ENCODE measurements at places on chromosomes 7 and 10.

GRCh38 chr7:77450054-77450453, 33.9 kb upstream of the GSAP start:
- DNase-seq, result no peak

DNA sequence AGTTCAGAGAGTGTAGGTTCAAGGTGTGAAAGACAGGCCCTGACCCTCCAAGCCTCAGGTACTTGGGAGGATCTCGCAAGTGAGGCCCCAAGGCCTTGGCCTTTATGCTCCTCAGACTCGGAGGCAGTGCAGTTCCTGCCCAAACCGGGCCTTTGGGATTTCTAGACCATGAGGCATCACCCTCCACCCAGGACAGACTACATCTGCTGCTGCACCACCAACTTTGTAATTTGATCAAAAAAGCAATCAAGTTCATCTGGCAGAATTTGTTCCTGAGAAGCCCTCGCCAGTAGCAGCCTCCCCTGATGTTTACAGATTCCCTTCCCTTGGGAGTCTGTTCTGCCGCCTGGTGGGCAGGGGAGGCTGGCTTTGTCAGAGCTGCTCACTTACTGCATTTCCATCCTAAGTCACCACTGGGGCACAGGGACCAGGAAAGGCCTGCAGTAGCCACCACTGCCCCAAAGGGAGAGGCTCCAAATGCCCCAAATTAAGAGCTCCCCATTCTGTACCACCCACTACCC, 2.1 kb downstream of the CAMK2G start:
- DNase-seq, result no peak

- no peak for DNase-seq
Measured at GRCh38 chr10:110617425-110618229, 26.5 kb upstream of the RBM20 start.

GRCh38 chr10:35916791-35917190, 274.7 kb upstream of the FZD8 start:
- no peak for DNase-seq

DNA sequence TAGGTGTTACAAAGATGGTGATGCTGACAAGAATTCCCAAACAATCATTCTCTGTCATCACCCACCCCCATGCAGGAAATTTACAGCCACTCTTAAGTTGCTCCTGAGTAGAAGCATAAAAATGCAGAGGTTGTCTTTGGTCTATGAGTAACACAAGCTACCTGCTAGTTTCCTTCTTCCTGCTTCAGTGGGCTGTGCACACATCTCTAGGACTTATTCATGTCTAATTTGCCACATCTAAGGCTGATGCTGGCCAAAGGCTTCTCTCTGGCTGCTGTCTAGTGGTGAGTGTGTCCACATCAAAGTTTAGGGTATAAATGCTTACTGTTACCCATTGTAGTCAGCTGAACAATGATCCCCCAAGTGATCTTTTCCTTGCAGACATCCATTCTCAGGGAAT, 662.5 kb downstream of the TYW1 start:
- DNase-seq, result no peak

DNA sequence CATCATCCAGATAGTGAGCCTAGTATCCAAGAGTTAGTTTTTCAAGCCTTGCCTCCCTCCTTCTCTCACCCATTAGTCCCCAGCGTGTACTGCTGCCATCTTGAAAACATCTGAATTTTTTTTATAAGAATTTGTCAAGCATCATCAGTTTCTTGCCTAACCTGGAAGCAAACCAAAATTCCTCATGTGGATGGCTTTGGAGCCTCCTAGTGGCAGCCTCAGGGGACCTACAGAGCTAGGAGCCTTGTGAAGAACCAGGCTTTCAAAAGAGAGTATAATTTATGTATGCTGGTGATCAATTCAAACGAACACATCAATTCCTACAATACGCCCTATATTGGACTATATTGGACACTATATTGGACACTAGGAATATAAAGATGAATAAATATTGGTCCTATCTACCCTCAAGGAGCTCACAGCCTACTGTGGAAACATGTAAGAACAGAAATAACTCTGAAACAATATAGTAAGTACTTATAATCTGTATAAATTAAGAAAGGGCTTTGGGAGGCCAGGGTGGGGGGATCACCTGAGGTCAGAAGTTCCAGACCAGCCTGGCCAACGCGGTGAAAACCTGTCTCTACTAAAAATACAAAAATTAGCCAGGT, 63.4 kb downstream of the HPSE2 start:
- no peak for DNase-seq

DNA sequence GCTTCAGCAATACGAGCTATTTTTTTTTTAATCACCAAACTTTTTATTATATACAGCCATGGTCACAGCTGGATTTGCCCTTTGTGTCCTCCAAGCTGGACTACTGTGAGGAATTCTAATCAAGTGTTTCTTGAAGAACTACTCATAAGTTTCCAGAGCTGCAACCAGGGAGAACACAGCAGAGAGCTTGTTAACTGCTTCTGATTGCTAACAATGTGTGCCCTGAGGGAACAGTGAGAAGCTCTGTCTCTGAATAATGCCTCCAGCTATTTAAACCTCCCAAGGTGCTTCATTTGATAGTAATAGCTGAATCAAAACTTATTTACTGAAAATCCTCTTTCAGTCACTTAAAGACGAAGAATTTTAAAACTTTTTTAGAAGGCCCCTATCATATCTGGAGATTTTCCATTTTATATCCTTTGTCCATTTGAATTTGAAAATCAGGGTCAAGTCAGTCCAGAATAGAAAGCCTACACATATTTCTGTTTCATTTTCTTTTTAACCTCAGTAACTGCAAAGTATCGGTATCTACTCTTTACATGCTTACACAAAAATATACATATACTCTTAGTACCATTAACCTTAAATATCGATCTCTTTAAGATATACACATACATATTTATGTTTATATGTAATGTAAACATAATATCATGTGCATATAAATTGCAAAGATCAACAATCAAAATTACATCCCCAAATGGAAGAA, 1024.2 kb downstream of the GRM8 start:
- DNase-seq, result no peak

DNA sequence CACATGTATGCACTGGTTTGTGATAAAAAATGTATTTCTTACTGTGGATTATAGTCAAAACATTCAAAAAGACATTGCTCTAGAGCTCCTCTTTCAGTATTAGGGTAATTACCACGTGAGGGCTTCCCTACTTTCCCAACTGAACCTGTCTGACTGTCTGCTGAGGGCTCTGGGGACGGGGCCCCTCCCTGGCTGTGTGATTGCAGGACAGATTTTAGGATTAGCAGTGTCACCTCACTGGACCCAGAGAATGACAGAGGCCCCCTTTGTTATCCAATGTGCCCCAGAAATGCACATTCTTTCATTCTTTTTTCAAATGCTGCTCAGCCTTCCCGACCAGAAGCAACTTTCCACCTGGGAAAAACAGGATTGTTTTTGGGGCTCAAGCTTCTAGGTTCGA, 43.6 kb upstream of the MXI1 start:
- no peak for DNase-seq

GRCh38 chr10:97063271-97063982, 122.3 kb downstream of the SLIT1 start:
- DNase-seq, result no peak

GRCh38 chr7:8516976-8517375, 83.6 kb downstream of the NXPH1 start:
- DNase-seq, result no peak

GRCh38 chr7:74012842-74013249, 15.1 kb upstream of the ELN start:
- no peak for DNase-seq

DNA sequence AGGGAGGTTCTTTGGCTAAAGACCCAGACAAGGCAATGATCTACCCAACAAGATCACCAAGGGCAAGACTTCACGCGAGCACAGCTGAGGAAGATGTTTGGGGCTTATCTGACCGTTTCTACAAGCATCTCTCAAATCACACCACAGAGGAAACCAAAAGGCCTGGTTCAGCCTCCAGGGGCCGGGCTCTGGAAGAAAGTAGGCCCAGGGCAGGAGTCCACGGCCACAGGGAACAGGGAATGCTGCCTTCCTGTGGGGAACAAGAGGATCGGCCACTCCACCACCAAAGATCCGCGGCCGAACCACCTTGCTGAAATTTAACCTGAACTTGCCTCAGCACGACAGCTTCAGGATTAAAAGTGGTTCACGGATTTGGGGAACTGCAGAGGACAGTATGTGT, 332.5 kb downstream of the PTPRN2 start:
- DNase-seq, result no peak

GRCh38 chr7:103009466-103010185, 65.0 kb downstream of the FBXL13 start:
- no peak for DNase-seq

DNA sequence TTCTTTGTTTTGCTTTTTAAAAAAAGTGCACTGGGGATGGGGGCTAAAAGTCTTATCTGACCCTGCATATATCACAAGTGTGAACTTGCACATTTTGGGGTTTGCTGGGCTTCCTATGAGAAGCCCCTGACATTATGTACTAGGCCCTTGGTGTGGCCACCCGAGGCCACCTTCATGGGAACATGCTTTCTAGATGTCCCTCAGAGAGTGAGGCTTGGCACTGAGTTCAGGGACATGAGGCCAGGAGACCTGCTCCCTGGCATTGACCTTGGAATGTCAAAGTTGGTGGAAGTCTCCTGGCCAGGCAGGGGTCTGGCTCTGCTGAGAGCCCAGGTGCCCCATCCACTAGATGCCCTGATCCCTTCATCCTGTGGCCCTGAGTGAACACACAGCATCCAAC, 536.2 kb downstream of the TCERG1L start:
- no peak for DNase-seq

DNA sequence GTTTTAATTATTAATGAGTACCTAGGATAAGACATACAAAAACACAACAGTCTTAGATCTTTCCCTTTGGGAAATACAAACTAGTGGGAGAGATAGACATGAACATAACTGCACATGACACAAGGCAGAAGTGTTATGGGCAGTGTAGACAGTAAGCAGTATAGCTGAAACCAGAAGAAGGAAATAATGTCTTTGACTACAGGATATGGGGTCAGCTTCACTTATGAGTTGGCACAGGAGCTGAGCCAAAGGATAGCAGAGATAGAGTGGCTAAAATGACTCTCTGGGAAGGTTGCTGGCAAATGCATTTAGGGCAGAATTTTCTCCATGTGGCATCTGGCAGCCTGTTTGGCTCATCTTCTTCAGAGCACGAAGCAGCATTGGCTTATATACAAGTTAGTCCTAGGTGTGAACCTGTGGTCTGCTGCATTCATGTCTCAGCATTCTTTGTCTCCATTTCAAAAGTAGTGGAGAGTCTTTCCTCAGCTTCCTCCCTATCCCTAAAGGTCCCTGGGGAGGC, 60.3 kb upstream of the FEZF1 start:
- no peak for DNase-seq

DNA sequence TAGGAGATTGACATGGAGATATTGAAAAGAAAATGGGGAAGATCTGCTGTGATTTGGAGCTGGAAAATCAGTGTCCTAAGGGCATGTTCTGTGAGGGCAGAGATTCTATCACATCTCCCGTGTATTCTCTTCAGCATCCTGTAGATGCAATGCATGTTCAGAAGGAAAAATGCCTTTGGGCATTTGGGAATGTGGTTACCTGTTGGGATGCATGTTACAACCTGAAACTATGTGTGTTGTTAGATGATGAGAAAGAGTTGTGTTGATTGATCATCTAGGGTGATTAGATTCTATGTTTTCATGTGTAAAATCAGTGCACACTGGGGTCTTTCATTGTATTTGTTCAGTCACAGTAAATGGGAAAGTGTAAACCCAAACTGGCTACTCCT, 14.7 kb downstream of the CUZD1 start:
- DNase-seq, result no peak

DNA sequence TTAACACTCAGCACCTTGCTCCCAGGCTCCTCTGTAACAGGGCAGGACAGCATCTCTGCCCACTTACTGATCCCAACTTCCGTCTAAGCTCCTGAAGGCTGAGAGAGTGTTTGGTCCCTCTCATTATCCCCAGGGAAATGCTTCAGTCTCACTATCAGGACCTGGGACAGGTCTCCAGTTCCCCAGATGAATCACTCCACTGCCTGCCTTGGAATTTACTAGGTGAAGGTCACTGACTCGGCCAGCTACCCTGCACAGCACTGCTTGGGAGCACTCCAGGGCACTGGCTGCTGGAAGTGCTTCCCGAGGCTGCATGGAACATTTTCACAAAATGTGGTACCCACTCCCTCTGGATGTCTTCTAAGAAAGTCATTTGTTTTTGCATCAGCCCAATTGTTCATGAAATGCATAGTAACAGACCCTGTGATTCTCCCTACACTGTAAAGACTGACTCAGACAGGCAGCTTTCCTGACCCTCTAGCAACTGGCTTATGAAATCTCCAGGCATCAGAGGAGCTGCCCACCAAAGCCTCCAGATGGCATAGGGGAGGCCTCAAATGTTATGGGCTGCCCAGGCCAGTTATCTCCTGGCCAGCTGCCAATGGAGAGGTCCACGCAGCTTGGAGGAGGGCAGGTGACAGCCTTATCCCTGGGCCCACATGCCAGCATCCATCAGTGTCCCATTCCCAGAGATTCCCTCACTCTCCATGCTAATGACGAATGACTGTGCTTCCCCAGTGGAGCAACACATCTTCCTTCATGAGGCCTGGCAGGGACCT, 89.1 kb downstream of the GFRA1 start:
- DNase-seq, result no peak

GRCh38 chr7:24669971-24670591, 87.2 kb downstream of the GSDME start:
- no peak for DNase-seq

DNA sequence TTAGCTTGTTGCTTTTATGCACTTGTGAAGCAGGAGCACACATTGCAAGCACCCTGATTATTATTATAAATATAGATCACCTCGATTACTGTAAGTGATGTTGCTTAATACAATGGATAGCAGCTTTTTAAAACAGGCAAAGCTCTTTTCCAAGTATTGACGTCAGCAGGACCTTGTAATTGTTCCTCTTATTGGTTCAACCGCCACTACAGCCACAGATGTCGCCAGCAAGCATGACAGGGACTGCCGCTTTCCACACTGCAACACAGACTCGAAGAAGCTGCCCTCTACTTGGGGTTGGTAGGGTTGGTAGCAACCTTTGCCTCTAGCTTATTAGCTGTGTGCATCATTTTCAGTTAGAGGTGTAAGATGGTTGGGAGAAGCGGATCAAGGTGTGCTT, 167.6 kb downstream of the ZNF365 start:
- DNase-seq, result no peak

DNA sequence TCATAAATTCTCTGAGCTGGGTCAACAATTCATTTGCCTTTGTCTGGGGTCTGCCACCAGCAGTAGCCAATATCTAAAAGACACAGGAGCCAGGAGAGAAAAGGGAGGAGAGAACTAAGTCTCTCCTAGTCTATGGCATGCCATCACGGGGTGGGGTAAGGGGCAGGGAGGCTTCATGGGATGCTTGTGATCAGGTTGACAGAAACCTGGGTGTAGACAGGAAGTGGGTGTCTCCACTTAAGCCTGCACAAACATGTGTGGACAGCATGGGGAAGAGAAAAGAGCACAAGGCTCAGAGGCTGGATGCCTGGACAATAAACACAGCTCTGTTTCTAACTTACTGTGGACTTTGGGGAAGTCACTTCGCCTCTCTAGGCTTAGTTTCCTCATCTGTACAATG, 11.5 kb upstream of the C10orf53 start:
- no peak for DNase-seq

All from stimulated activated CD8-positive, alpha-beta memory T cell treated with anti-CD3 and anti-CD28 coated beads, Interleukin-4, amount 100 ng/mL, for 1 hour (primary cell).